ENCODE measurements at places on chromosomes 11 and 22.

- DNase-seq = no peak
Observed at GRCh38 chr11:9530020-9530621, 43.3 kb upstream of the WEE1 start.

DNA sequence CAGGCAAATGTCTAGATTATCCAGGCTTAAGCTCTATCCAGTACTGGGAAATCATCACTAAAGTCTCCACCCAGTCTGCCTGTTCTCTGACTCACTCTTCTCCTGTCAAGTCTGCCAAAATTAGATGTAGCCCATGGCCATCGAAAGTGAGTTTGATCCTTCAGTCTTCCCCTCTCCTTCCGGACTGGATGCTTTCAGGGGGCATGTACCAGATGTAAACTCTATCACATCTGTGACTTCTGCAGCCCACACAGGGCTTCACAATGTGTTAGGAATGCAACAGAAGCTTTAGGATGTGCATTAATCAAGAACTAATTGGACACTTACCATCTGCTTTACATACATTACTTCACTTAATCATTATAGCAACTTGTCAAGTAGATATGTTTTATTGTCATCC lies 12.3 kb downstream of the ME3 start:
- no peak for DNase-seq

DNA sequence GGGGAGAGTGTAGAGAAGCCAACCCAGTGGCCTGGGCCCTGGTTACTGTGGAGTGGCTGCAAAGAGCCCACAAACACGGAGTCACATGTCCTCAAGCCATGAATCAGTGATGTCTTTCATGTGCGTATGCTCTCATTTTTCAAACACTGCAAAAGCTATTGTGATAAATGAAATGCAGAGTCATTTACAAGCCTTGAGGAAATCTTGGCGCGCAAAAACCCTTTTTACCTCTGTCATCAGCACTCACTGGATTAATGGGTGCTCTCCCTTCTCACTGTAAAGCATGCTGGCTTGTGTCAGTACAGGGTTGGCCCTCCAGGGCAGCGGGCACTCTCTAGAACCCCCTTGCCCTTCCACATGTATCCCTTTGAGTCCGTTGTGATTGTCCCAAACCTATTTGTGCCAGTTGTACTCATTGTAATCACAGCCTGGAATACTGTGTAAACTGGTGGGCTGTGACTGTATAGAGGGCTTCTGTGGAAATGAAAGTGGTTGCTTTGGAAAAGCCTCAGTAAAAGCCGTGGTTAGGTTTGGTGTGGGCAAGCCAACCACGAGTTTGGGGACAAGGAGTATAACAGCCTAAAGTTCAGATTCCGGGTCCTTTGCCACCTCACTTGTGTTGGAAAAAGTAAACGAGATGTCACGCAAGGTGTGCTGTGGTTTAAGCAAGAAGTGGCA lies 10.4 kb downstream of the GNAZ start:
- no peak for DNase-seq

DNA sequence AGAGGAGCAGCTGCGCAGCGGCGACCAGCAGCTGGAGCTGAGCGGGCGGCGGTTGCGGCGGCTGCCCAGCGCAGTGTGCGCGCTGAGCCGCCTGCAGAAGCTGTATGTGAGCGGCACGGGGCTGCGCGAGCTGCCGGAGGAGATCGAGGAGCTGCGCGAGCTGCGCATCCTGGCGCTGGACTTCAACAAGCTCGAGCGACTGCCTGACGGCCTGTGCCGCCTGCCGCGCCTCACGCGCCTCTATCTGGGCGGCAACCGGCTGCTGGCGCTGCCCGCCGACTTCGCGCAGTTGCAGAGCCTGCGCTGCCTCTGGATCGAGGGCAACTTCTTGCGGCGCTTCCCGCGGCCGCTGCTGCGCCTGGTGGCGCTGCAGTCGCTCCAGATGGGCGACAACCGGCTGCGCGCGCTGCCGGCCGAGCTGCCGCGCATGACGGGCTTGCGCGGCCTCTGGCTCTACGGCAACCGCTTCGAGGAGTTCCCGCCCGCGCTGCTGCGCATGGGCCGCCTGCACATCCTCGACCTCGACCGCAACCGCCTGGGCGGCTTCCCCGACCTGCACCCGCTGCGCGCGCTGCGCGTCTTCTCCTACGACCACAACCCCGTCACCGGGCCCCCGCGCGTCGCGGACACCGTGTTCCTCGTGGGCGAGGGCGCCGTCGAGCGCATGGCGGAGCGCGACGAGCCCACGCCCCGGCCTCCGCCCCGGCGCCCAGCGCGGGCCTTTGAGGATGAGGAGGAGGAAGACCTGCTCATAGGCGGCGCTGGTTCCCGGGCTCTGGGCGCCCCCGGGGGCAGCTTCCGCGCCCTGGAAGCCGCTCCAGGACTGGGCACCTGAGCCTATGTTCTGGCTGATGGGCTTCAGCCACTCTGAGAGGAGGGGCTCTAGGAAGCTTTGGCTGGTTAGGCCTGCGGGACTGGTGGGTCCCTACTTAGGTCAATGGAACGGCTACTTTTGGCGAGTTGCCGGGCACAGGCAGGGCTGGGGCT lies 787 bp downstream of the LRRC10B start:
- DNase-seq = no peak

DNA sequence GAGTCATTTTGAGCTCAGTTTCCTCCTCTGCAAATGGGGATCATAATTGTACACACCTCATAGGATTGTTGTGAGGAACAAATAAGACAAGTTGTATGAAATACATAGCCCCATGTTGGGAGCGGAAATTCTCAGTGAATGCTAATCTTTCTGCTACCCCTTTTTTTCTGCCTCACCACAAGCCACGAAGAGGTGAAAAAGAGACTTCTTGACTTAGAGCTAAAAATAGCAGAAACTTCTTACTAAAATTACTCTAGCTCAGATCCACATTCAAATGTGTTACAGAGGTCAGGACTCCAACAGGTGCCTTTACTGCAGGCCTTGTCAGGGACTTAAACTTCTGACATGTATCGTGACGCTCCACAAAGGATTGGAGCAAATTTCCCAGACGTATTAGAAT lies 128.5 kb downstream of the MIAT start:
- DNase-seq = no peak

DNA sequence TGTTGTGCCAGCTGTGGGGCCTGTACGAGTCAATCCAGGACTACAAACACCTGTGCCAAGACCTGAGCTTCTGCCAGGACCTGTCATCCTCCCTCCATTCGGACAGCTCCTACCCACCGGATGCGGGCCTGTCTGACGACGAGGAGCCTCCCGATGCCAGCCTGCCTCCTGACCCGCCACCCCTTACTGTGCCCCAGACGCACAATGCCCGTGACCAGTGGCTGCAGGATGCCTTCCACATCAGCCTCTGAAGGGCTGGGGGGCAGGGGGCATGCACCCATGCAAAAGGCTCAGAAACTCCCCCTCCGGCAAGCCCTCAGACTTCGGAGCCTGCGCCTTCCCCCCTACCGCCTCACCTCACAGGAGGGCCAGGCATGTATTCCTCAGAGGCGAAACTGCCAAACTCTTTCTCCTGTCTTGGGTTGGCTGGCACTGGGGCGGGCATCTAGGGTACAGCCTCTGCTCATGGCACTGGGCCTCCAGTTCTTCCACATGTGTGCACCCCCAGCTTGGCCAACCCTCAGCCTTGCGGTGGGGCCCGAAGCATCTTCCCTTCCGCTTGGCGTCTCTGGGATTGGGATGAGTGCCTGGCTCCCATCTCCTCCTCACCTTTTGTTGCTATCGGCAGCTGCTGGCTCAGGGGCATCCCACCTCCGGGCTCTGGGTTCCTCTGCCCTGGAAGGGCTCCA lies 1.2 kb downstream of the FAM89B start:
- DNase-seq = no peak

DNA sequence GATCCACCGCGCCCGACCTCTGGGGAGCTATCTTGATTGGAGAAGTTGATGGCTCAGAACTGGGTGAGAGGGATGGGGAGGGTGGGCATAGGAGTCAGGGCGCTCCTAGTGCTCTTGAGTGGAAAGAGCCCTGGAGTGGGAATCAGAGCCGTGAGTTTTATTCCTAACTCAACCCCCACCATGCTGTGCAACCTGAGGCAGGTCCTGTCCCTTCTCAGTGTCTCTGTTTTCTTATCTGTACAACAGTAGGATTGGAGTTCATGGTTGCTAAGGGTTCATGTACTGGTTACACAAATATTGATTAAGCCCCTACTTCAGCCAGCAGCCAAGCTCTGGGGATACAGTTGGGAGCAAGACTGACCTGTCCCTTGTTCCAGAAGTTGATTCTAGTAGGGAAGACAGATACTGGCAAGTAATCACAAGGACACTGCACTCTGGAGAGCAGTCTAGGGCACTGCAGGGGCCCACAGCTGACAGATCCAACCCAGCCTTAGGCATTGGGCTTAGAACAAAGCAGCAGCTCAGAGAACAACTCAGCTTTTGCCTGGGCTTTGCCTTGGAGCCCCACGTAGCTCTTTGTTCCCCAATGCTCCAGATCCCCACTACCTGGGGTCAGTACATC lies 12.4 kb upstream of the DAGLA start:
- no peak for DNase-seq

- no peak for DNase-seq
Observed at GRCh38 chr11:71185411-71185810, 67.0 kb downstream of the SHANK2 start.

- DNase-seq = no peak
Observed at GRCh38 chr11:45676522-45677095, 11.2 kb upstream of the CHST1 start.

GRCh38 chr11:117212697-117213355 lies 13.7 kb downstream of the TAGLN start:
- DNase-seq = no peak

GRCh38 chr11:61887839-61888494 lies 3.4 kb downstream of the FADS3 start:
- no peak for DNase-seq

GRCh38 chr22:25509374-25509791 lies 55.1 kb upstream of the GRK3 start:
- DNase-seq = no peak

GRCh38 chr11:45593992-45594391 lies 71.4 kb downstream of the CHST1 start:
- DNase-seq = no peak

- DNase-seq = no peak
Observed at GRCh38 chr11:134332189-134332631, 422 bp downstream of the GLB1L2 start.

GRCh38 chr11:45100339-45100738 lies 46.1 kb upstream of the PRDM11 start:
- DNase-seq = no peak

DNA sequence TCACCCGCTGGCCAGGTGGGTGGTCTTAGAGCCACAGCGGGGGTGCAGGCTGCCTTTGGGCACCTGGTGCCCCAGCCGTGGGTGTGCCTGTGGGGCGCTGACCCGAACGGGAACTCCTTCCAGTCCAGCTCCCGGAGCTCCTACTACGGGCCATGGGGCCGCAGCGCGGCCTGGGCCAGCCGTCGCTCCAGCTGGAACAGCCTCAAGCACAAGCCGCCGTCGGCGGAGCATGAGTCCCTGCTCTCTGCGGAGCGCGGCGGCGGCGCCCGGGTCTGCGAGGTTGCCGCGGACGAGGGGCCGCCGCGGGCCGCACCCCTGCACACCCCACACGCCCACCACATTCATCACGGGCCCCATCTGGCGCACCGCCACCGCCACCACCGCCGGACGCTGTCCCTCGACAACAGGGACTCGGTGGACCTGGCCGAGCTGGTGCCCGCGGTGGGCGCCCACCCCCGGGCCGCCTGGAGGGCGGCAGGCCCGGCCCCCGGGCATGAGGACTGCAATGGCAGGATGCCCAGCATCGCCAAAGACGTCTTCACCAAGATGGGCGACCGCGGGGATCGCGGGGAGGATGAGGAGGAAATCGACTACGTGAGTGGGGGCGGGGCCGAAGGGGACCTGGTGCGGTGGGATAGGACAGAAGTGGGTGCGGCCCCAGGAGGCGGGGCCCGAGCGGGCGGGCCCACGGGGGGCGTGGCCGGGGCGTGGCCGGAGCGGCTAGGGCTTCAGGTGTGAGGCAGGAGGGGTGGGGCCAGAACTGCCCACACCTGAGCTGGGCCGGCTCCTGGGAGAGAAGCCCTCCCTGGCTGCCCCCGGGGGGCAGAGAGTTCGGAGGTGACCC lies 91.5 kb downstream of the CACNA1I start:
- no peak for DNase-seq

DNA sequence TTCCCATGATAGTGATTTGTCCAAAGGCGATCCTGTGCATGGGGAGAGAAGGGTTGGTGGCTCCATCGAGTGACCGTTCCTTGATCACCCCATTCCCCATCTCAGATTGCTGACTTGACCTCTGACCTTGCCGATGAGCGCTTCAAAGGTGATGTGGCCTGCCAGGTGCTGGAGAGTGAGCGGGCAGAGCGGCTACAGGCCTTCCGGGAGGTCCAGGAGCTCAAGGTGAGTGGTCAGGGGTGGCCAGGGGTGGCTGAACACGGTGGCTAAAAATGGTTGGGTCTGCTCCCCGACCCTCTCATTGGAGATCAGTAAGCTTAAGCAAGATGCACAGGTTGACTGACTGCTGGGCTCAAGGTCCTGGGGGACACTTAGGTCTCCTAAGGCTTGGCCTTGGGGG lies 148.7 kb downstream of the MYO18B start:
- DNase-seq = no peak

- no peak for DNase-seq
Observed at GRCh38 chr11:71425409-71425808, 22.8 kb downstream of the DHCR7 start.

DNA sequence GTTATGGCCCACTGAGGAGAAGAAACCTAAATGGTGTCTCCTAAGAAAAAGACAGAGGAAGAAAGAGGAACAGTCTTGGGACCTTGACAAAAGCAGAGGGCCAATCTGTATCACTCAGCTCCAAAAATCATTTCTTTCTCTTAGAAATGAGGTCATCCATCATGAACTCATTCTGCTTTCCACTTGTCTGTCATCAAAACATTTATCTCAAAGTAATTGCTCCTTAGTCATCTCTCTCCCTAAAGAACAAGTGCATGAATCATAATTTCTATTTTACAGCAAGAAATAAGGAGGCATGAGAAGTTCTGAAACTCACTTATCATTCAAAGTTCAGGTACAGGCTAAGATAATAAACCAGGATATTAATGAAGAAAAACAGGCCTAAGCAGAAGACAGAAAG lies 375.6 kb downstream of the KCNA4 start:
- no peak for DNase-seq

DNA sequence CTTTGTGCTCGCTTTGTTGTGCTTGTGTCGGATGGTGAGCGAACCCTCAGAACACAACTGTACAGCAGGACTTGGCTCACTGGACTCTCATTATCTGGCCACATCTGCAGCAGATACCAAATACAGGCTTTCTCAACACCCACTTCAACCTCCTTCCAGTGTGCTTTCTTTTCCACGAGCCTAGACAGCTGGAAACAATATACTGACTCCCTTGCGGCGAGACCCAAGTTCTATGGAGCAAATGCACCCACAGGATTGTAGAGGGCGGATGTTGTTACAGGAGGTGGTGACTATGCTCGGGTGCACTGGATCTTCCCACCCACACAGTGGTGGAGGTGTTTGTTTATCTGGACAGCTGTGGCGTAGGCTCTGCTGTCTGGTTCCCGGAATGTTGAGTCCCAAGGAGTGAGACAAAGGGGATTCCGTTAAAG lies 204.3 kb downstream of the TENM4 start:
- DNase-seq = no peak

Data from cortex of kidney (tissue), 1 donor.